Psoas muscle (tissue), 8 donors: ENCODE measurements at places on chromosomes 16 and 17. TPM values are rescaled to one million over a fixed set of nuclear protein-coding genes. Genes with fewer than 3 reads are reported as not detected.

Gene RNF135
- 6.8 TPM for total RNA-seq

Gene HOXB3
- 1.6 TPM for total RNA-seq

Gene CETP
- 0.67 TPM for total RNA-seq

DNA sequence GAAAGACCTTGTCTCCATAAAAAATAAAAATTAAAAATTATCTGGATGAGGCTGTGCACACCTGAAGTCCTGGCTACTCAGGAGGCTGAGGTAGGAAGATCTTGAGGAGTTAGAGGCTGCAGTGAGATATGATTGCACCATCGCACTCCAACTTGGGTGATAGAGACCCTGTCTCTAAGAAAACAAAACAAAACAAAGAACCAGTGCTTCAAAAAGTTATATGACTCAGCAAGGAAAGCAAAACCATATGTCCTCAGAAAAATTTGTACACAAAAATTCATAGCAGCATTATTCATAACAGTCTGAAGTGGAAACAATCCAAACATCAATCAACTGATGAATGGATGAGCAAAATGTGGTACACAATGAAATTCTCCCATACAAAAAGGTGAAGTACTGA lies 48.9 kb downstream of the SLFN5 start:
- no peak for DNase-seq

DNA sequence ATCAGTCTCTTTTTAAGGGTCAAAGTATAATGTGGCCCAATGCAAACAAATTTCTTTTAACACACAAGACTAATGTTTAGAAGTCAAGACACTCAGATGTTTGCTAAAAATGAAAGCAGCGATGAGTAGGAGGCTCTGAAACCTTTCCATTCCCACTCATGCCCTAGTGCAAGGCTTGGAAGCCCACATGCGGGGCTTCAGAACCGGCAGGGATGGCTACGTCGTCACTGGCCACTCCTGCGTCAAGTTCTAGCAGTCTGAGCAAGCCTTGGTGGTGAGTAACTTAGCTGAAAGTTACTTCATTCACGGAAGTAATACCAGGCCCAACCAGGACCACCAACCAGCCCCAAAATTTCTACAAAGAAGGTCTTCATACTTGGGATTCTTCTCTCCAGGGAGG lies 14.8 kb upstream of the TMED6 start:
- no peak for DNase-seq

GRCh38 chr17:4443476-4443875 lies 9.7 kb downstream of the SPNS3 start:
- no peak for DNase-seq

GRCh38 chr17:63649813-63650212 lies 27.6 kb downstream of the MAP3K3 start:
- no peak for DNase-seq

DNA sequence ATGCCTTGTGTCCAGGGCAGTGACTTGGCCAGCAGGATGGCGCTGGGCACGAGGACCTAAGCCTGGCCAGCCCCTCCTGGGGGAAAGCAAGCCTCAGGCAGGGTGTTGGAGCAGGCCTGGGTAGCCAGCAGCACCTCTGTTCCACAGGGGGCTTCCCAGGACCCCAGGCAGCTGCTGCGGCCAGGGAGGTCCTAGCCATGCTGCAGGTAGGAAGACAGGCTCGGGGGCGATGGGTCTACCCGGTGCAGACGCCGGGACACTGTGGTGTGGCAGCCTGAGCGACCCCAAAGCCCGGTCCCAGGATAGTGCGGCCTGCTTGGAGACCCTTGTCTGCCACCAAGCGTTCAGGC lies 22.4 kb upstream of the AATK start:
- DNase-seq = no peak
